ENCODE measurements at places on chromosomes 6 and 20.

DNA sequence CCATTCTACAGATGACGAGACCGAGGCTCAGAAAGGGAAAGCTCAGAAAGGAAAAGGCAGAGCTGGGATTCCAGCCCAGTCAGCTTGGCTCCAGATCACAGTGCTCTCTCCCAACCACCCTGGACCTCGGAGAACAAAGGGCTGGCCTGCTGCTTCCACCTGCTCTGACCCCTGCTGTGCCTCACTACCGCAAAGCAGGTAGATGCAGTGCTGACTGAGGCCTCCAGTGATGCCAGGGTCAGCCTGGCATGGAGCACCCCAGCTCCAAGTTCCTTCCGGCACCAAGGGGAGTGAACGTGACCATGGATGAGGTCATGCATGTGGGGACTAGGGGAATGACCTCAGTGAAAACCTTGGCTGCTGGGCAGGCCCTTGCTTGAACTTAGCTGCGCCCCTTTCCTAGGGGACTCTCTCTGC is 20.7 kb upstream of the TLDC2 start:
- DNase-seq: peak; percentile 20

DNA sequence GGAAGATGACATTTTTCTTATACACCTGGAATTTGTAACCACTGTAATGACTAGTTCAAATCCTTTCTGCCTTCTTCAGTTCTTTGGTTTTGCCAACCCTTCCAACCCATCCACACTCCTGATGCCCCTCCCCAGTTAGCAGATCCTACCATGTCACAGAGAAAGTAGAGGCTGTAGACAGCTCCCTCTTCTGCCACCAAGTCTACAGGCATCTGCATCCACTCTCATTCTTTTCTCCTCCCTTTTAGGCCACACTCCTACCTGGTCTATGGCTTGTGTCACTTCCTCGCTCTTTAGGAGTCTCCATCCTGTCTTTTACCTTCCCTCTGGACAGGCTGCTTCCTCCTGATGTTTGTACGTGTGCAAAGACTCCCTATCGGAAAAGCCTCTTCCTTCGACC is 13.5 kb upstream of the STK38 start:
- no peak for DNase-seq

DNA sequence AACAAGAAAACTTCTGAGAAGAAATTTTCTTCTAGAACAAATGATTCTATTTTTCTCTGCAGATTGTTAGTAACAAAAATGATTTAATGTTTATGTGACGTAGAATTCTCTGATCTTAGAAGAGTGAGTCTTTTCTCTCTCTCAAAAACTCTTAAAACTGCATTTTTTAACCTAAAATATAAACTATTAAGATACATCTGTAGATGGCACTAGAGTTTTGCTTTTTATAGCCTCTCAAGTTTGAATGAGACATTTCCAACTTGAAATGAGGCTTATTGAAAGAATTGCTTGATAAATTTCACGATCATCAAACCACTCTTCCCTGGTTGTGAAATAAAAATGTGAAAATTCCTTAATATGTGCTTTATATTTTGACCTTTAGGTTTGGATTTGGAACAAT is 53.8 kb downstream of the PHF3 start:
- DNase-seq: peak; percentile 6

DNA sequence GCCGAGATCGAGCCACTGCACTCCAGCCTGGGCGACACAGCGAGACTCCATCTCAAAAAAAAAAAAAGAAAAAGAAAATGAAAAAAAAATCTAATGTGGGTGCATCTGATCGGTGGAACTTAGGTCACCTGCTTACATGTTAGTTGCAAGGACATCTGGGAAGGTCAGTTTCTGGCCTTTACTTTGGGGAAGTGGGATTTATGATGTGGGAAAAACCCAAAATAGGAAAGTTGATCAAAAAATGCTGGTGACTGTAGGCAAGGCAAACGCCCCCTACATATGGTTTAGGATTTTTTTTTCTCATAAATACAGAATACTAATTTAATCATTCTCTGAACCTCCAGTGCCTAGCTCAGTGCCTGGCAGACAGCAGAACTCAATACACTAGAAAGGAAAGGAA is 69.2 kb upstream of the PIM1 start:
- no peak for DNase-seq

GRCh38 chr6:139597087-139597763 is 222.8 kb upstream of the CITED2 start:
- DNase-seq: no peak
